ENCODE measurements at places on chromosomes 5 and 9.

GRCh38 chr5:96043446-96043845 lies 81.8 kb upstream of the ELL2 start:
- peak; percentile 12 for DNase-seq

GRCh38 chr5:150227036-150227435 lies 37.2 kb downstream of the SLC6A7 start:
- no peak for DNase-seq

GRCh38 chr5:11496137-11496719 lies 408.0 kb downstream of the CTNND2 start:
- no peak for DNase-seq

- DNase-seq, result no peak
Measured at GRCh38 chr5:124697501-124697900, 48.9 kb downstream of the ZNF608 start.

DNA sequence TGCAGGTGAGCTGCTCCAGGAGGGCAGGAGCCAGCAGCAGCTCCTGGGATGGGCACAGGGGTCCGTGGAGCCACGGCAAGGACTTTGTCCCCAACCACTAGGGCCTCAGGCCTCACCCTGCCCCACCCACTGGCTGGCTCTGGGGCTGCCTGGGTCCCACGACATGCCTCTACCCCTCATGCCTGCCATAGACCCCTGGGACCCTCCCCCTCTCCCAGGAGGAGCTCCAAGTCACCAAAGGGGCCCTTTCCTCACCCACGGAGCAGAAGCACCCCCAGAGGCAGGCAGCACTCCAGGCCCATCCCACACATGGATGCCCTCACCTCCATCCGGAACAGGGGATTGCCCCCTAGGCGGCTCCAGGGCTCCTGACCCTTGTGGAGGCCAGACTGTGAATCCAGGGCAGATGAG lies 6.5 kb downstream of the ABCA2 start:
- no peak for DNase-seq

- DNase-seq, result no peak
Measured at GRCh38 chr9:20783057-20784038, 99.3 kb downstream of the FOCAD start.

DNA sequence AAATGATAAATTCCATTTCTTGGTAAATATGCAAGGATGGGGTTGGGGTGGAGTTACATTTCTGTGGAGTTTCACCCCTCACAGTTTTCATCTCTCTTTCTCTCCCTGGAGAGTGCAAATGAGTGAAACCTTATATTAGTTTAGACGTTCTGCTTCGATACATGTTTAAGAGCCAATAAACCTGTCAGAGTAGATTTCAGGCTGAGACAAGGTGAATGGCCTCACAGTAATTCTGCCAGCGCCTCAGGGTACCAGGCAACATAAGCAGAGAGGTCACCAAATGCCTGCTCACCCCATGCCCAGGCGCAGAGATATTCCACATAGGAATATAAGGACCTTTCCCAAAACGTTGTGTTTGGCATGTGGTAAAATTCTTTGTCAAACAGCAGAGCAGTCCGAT lies 154.9 kb upstream of the VLDLR start:
- DNase-seq, result no peak

DNA sequence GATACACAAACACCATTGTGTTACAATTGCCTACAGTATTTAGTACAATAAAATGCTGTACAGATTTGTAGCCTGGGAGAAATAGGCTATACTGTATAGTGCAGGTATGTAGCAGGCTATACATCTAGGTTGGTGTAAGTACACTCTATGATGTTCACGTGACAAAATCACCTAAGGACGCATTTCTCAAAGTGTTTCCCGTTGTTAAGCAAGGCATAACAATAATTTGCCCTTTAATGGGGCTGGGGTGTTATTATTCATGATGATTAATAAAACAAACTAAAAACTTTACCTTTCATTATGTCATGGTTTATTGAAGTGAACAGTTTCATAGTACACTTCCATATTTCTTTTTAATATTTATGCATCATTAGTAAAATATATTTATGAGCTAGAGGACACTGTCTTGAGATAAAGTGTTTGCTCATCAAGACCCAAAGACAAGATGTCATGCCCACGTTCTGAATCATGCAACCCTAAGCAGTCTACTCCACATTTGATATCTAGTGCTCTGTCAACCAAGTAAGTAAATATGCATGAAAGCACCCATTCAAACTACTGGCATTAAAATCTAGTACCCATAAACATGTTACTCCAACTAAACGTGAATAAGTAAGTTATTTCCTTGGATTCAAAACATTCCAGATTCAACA lies 220.5 kb downstream of the NR2F1-AS1 start:
- no peak for DNase-seq

DNA sequence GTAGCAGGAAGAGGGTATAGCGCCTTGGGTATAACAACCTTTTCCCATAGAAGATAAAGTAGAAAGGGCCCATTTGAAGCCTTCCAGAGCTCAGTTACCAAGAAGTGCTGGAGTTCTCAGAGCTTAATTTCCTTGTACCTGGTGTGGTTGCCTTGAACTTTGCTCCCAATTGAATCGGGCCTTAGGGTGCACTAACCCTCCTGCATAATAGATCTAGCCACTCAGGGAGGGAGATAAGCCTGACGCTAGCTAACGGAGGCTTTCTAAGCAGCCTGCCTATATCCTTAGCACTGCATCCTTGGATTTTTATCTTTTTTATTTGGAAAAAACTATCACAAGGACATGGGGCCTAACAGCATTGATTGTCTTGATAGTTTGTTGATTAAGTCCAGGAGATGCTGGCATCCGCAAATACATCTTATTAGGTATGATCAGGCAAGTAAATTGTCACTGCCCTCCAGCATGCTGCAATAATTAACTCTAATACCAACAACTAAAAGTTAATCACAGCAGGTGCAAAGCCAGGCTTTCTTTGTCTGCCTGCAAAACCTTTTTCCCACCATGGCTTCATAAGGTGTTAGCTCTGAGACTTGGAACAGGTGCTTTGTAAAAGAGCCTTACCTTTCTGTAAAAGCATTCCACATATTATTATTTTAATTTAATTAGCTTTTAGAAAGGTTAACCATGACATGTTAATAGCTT lies 199.4 kb downstream of the SREK1 start:
- DNase-seq, result no peak

GRCh38 chr5:146368137-146368536 lies 29.5 kb downstream of the POU4F3 start:
- DNase-seq, result no peak

DNA sequence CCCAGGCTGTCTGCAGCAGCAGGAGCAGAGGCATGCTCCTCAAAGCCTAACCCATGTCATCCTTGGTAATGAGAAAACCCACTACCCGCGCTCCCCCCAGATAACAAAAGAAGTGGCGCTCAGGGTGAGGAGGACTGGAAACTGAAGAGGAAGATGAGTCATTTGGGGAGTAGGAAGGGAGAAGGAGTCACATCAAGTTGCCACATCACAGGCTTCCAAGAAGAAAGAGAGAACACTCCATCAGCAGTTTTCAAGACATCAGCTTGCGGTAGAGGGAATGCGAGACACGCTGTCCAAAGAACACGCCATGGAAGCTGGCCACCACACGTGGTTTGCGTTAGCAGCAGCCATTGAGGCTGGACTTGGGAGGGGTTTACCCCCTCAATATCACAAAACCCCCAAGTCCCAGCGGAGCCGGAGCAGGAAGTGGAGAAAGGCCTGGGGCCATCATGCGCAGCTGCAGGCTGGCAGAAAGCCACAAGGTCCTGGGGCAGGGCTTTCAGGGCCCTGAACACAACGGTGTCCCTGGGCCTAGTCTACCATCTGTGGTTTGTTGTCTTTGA lies 41.5 kb downstream of the SH3PXD2B start:
- DNase-seq, result peak; percentile 97

GRCh38 chr9:127629468-127630081 lies 17.5 kb downstream of the STXBP1 start:
- peak; percentile 16 for DNase-seq

- no peak for DNase-seq
Measured at GRCh38 chr9:137988051-137988450, 110.5 kb downstream of the CACNA1B start.

- DNase-seq, result no peak
Measured at GRCh38 chr9:111945216-111945615, 48.6 kb downstream of the UGCG start.

- peak; percentile 65 for DNase-seq
Measured at GRCh38 chr5:55231029-55231918, 2.1 kb downstream of the CCNO start.

DNA sequence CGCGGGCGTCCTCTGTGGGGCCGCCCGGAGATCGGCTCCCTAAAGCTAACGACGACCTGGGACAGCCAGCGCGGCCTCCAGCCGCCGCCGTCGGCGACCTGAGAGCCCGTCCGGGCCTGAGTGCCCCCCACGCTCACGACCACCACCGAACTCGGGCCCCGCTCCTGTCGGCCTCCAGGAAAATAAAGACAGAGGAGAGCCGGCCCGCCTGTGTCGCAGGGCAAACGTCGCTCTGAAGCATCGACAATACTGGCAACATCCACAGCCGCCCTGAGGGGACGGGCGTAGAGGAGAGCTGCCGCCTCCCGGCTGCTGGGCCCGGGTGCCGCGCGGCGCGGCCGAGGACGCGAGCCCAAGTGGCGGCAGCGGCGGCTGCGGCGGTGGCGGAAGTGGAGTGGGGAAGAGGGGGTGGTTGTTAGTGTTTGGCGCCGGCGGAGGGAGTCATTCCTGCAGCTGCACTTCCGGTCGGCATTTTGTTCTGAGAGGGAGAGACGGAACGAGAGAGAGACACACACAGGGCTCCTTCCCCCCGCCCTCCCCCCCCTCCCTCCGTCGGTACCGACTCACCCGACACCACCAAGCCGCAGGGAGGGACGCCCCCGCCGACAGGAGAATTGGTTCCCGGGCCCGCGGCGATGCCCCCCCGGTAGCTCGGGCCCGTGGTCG lies at the start of gene NIPBL:
Gene NIPBL, plus strand, starts transcription at position 471 of the 666 bp plus-strand sequence. CDS start 76,928 bp downstream, outside the sequence.
- peak; percentile 97 for DNase-seq

DNA sequence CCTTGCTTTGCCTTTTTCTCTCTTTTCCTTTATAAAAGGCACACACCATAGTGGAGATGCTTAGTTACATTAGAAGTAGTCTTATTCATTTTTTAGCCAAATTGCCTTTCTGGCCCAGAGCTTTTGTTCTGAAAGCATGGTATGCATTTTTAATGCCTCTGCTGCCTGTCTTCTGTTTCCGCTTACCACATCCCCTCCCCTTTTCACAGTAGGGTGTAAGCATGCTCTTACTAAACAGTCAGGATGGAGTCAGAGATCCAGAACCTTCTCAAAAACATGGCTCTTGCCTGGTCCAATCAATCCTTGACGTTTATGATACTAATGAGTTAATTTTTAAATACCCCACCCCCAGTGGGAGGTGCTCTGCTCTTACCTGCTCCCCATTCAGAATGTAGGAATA lies 22.5 kb downstream of the PPP3R2 start:
- DNase-seq, result no peak

DNA sequence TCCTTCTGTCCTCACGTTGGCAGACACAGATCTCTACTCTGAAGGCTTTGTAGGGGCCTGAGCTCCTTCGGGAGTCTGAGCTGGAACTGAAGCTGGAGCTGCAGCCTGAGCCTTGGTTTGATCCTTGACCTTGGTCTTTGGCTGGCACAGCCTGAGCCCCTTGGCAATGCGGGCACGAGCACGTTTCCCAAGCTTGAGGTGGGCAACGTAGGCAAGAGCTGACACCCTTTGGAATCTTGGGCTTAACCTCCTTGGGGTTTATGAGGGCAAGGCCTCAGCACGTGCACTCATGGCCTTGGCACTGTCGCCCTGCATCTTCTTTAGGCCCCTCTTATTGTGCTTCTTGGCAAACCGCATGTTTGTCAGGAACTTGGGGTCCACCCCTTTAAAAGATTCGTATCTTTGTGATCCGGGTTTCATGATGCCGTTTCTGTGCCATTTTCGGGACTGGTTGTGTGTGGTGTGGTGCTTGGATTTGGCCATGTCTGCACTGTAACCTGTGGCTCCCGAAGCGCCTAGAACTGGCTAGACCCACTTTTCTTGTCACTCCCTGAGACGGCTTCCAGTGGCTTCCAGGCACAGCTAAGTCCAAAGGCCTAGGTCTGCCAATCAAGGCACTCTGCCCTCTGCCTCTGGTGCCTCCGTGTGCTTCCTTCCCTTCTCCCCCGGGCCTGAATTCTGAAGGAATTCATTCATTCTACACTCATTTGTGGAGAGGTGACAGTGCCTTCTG lies 1.4 kb downstream of the SUSD1 start:
- no peak for DNase-seq

GRCh38 chr9:99106044-99106375 lies 1.1 kb downstream of the TGFBR1 start:
- DNase-seq, result no peak

- no peak for DNase-seq
Measured at GRCh38 chr9:85640425-85640824, 101.3 kb downstream of the AGTPBP1 start.

DNA sequence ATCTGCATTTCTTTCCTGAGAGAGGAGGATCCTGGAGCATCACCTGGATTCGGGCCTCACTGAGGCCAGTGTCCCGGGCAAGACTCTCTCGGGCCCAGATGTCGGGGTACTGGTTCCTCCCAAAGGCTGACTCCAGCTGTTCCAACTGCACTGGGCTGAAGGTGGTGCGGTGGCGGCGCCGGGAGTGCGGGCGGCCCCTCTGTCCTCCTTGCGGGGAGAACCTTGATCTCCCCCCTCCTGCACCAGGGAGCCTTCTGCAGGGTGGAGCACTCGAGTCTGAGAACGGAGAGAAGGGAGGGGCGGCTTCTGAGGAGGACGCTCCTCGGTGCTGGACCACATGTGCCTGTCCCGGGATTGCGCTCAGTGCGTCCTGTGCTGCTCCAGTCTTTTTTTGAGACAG lies 2.0 kb downstream of the PROP1 start:
- DNase-seq, result no peak

DNA sequence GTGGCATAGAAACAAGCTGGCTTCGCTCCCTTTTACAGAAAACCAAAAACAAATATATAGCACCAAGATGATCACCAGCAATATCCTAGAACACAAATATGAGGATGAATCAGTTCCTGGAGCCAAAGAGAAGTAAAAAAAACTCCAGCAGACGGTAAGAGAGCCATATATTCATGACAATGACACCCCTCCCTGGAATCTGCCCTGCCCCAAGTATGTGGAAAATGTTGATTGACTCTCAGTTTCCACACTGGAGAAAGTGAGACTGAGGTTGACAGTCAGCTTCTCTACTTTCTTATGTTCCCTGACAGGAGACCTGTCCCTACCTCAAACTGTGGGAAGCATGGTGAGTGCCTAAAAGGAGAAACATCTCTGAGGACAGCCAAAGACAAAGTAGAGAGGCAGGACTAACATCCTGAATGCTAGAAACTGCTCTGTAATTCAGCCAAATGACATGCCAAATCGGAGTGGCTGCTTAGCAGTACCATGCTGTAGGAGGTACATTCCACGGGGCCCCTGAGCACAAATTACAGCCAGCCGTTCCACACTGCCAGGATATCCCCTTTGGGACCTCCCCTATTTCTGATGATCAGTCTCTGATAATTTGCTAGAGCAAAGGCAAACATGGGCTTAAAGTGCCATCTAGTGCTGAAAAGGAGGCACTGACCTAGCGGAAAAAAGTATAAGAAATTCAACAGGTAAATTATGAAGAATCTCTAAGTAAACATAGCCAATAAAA lies 424.0 kb upstream of the RGMB start:
- peak; percentile 35 for DNase-seq
